ENCODE measurements at places on chromosomes 5 and 9. TPM values are rescaled to one million over a fixed set of nuclear protein-coding genes. Genes with fewer than 3 reads are reported as not detected.

GRCh38 chr5:57698802-57699201 is 216.2 kb upstream of the ACTBL2 start:
- no peak for DNase-seq

GRCh38 chr5:170115925-170116324 is 10.2 kb downstream of the FOXI1 start:
- no peak for DNase-seq

DNA sequence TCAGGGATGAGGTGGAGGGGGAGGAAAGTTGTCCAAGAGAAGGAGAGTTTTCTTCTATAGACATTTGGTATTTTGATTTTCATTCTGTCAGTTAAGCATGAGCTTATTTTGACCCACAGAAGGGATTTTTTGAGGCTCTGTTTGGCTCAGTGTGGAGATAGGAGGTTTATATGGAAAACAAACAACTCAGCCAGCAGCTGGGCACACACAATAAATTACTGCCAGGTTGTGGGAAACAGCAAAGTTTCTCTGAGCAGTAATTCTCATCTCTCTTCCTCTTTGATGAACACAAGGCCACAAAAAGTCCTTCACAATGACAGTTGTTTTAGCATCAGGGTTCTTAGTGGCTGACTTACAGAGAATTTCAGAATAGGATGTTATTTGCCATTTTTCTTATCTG is 486.1 kb downstream of the KDM4C start:
- DNase-seq = no peak

GRCh38 chr9:71824257-71824656 is 55.9 kb upstream of the CEMIP2 start:
- no peak for DNase-seq

- peak; percentile 78 for DNase-seq
Observed at GRCh38 chr9:2241836-2242741, 226.9 kb downstream of the SMARCA2 start.

DNA sequence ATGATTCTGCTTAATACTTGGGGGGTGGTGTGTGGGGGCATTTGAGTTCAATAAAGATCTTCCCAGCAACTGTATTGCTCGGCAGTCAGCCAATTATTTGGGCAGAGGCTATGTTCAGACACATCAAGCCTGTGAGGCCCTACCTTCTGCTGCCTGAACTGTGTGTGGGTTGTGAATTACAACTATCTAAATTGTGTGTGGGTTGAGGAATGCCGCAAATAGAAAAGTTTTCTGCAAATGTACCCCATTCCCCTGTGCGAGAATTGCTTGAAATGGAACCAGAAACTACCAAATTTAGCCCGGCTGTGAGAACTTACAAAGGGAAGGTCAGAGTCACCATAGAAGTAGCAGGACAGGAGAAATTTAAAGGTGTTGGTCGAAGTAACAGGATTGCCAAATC is 360.0 kb upstream of the PIK3R1 start:
- DNase-seq = no peak

DNA sequence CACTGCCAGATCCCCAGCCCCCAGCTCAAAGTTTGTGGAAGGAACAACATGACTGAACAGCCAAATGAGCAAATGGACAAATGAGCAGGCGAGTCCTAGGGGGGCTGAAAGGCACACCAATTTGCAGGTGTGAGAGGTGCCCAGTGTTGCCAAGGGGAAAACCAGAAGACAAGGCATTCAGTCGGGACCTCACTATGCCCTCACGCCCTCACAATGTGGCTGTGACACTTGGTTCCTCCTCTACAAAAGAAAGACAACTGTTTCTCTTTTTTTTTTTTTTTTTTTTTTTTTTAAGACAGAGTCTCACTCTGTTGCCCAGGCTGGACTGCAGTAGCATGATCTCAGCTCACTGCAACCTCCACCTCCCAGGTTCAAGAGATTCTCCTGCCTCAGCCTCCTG is 28.0 kb downstream of the TNIP1 start:
- no peak for DNase-seq

SLC6A19 gene
- total RNA-seq = 0.73 TPM

ECM2 gene
- 21.0 TPM for total RNA-seq

FBP1 gene
- total RNA-seq = 476 TPM

ZNF483 gene
- total RNA-seq = 0.53 TPM

PLAA gene
- total RNA-seq = 12.5 TPM

GPBP1 gene
- total RNA-seq = 20.5 TPM

Measured in left lobe of liver (tissue), 2 donors.